HFFc6 (cell line): ENCODE measurements at places on chromosomes 1 and 21. TPM values are rescaled to one million over a fixed set of nuclear protein-coding genes. Genes with fewer than 3 reads are reported as not detected.

GRCh38 chr1:6272452-6272851, 11.6 kb upstream of the GPR153 start:
- DNase-seq: no peak
- H3K36me3 ChIP-seq: no peaks in the 10 kb centered on the region
- peaks cover 1% of the 10 kb centered on the region for H3K27me3 ChIP-seq
- H3K4me1 ChIP-seq: peaks cover 48% of the 10 kb centered on the region
- H3K4me3 ChIP-seq: no peak overlapping the region
- H3K27ac ChIP-seq: no peak overlapping the region

Gene GPR25
- total RNA-seq: not detected in 3 replicates

- DNase-seq: no peak
- H3K4me1 ChIP-seq: peaks cover 11% of the 10 kb centered on the region
- H3K27me3 ChIP-seq: peaks cover 10% of the 10 kb centered on the region
- H3K4me3 ChIP-seq: no peak overlapping the region
Measured at GRCh38 chr1:54922040-54922761, 35.2 kb upstream of the DHCR24 start.

DNA sequence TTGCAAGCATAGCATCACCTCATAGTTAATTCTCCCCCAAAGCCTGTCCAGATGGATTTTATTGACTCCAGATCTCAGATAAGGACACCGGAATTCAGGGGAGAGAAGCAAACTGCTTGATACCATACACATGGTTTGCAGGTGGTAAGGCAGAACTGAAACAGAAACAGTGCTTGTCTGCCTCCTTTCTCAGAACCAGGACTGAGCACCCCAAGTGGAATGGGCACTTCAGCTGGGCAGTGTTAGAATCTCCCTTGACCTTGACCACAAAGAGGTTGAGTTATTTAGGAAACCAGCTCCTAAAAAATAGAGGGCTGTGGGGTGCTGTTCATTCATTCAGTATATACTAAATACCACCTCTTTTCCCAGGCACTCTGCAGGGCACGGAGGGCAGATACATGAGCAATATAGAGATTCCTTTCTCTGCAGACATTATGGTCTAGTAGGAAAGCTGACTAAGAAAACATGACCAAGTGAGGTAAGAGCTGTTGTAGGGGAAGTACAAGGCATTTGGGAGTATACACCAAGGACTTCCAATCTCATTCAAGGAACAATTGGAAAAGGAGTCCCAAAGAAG, 185.2 kb downstream of the C1orf94 start:
- no peak for DNase-seq
- no peaks in the 10 kb centered on the region for H3K27me3 ChIP-seq
- no peak overlapping the region for H3K27ac ChIP-seq
- H3K4me1 ChIP-seq: no peaks in the 10 kb centered on the region

GRCh38 chr1:56922070-56922469, 43.7 kb downstream of the C8B start:
- H3K36me3 ChIP-seq: no peaks in the 10 kb centered on the region
- no peak for DNase-seq
- H3K4me1 ChIP-seq: peaks cover 22% of the 10 kb centered on the region
- H3K27ac ChIP-seq: no peak overlapping the region
- no peaks in the 10 kb centered on the region; the same call in 1 of the 2 replicates for H3K27me3 ChIP-seq

DNA sequence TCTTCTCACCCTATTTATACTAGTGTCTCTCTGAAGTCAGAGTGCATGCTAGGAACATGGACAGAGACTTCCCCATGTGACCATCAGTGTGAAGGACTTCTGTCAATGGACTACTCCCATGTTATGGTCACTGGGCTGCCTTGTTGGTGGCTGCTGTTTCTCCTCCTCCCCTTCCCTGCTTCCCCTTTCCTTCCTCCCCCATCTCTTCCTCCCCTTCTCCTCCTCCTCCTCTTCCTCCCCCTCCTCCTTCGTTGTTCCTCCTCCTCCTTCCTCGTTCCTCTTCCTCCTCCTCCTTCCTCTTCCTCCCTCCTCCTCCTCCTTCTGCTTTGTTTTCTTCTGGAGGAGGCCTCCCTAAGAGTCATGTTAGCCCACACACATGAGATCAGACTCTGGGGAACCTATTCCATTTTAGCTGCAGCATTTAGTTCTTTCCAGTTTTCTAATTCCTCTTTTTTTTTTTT, 35.8 kb downstream of the IER5 start:
- H3K36me3 ChIP-seq: no peaks in the 10 kb centered on the region
- no peaks in the 10 kb centered on the region; the same call in 1 of the 2 replicates for H3K27me3 ChIP-seq
- peaks cover 39% of the 10 kb centered on the region for H3K4me1 ChIP-seq

DNA sequence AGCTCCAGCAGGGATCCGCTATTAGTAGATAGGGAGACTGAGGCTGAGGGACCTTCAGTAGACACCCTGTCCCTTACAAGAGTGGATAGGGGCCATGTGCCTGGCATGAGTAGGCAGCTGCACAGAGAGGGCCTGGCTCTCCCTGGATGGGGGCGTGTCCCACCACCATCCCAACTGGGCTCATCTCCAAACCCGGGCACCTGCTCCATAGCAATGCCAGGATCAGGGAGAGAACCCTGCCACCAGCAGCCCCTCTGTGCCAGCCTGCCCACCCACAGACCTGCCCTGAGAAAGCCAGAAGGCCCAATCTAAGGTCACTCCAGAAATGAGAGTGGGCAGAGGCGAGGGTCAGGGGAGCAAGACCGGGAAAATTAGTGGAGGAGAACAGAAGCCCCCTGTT, 121.3 kb downstream of the GRIK3 start:
- H3K27ac ChIP-seq: no peak overlapping the region
- no peaks in the 10 kb centered on the region for H3K4me1 ChIP-seq
- no peaks in the 10 kb centered on the region; the same call in 1 of the 2 replicates for H3K27me3 ChIP-seq
- H3K36me3 ChIP-seq: peaks cover 16% of the 10 kb centered on the region
- no peak overlapping the region for H3K4me3 ChIP-seq
- DNase-seq: no peak

Gene NEK2
- total RNA-seq: 10.2 to 25.7 TPM (median 18.7 TPM) in 3 replicates

DNA sequence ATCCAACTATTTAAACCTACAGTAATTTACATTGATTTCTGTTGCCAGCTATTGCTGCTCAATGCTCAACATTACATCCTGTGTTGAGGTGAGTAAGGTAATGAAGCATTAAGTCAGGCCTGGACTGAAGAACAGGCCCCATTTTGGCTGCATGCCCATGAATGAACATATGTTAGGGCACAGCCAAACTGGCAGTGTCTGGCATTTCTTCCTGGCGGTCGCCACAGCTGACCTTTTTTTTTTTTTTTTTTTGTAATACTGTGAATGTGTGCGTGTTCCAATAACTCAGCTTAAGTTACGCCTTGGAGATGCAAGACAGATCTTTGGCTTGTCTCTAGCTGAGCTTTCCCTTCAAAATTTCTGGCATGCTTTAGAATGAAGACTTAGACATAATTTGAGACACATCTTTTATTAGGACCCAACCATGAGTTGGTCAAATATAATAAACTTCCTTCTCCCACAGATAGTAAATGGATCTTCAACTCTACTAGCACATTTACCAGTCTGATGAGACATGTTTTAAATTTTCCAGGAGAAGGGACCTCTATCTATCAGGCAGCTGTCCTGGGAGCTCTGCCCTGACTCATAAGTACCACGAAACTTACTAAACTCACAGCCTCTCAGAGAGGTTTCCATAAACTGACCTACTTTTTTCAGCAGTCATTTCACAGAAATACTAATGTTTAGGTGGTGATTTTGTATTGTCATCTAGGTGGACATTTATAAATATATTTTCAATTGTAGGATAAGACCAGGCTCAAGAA, 341.1 kb upstream of the RUNX1 start:
- H3K4me1 ChIP-seq: peaks cover 19% of the 10 kb centered on the region
- H3K27ac ChIP-seq: no peak overlapping the region
- peak; percentile 48 for DNase-seq
- no peaks in the 10 kb centered on the region for H3K27me3 ChIP-seq
- H3K36me3 ChIP-seq: no peaks in the 10 kb centered on the region

DNA sequence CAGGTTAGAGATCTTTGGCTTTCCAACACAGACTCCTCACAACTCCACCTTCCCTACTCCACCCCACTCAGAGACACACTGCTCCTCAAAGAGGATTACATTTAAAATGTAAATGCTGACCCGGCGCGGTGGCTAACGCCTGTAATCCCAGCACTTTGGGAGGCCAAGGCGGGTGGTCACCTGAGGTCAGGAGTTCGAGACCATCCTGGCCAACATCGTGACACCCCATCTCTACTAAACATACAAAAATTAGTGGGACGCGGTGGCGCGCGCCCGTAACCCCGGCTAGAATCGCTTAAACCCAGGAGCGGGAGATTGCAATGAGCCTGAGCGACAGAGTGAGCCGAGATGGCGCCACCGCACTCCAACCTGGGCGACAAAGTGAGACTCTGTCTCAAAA, 1.8 kb upstream of the ANP32E start:
- H3K27ac ChIP-seq: no peak overlapping the region
- no peak for DNase-seq
- no peaks in the 10 kb centered on the region for H3K36me3 ChIP-seq
- H3K4me3 ChIP-seq: no peak overlapping the region

DNA sequence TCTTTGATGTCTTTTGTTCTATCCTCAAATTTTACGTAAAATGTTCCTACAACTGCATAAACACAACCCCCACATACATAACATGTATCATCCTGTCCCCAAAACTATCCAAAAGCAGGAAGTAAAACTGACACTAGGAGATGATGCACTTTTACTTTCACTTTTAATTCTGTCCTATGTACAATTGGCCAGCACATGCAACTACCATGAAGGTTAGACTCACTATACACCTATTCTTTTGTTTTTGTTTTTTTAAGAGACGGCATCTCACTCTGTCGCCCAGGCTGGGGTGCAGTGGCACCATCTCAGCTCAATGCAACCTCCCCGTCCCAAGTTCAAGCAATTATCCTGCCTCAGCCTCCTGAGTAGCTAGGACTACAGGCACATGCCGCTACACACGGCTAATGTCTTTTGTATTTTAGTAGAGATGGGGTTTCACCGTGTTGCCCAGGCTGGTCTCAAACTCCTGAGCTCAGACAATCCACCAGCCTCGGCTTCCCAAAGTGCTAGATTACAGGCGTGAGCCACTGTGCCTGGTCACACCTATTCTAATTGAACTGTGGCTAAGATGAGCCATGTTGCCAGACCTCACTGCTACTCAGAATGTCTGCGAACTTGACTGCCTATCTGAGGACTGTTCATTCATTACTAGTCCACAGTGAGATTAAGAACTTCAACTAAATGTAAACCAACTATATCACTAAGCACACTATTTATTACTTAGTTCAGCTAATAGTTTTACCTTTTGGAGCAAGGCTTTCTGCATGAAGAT, 48.0 kb downstream of the TOR3A start:
- peaks cover 47% of the 10 kb centered on the region for H3K36me3 ChIP-seq
- peaks cover 10% of the 10 kb centered on the region; the same call in 1 of the 2 replicates for H3K27me3 ChIP-seq
- peak overlapping the region; percentile 52 for H3K27ac ChIP-seq
- DNase-seq: peak; percentile 39

GRCh38 chr1:154456631-154457030, 45.4 kb upstream of the TDRD10 start:
- DNase-seq: no peak
- 0 out of 2 replicates have a peak, but pooled peaks cover 6% of the 10 kb centered on the region for H3K36me3 ChIP-seq
- no peak overlapping the region for H3K4me3 ChIP-seq
- no peak overlapping the region for H3K27ac ChIP-seq

DNA sequence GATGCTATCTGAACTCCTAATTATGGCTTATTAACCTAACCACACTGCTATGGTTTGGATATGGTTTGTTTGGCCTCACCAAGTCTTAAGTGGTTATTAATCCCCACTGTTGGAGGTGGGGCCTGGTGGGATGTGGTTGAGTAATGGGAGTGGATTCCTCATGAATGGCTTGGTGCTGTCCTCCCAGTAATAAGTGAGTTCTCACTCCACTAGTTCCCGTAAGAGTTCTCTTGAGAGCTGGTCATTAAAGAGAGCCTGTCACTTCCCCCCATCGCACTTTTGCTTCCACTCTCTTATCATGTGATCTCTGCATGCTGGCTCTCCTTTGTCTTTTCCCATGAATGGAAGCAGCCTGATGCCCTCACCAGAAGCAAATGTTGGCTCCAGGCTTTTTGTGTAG, 328.8 kb downstream of the PLA2G4A start:
- no peak for DNase-seq
- H3K4me1 ChIP-seq: no peaks in the 10 kb centered on the region
- no peak overlapping the region for H3K27ac ChIP-seq

GRCh38 chr1:110765640-110766335, 91.0 kb upstream of the KCNA3 start:
- peak; percentile 49 for DNase-seq
- H3K36me3 ChIP-seq: no peaks in the 10 kb centered on the region
- no peak overlapping the region for H3K27ac ChIP-seq
- H3K4me3 ChIP-seq: no peak overlapping the region

Gene RUNX3
- total RNA-seq: not detected in 3 replicates

Gene INSRR
- not detected in 3 replicates for total RNA-seq

- H3K4me1 ChIP-seq: peaks cover 4% of the 10 kb centered on the region
- H3K27me3 ChIP-seq: peaks cover 16% of the 10 kb centered on the region
- no peak overlapping the region for H3K4me3 ChIP-seq
- no peak overlapping the region for H3K27ac ChIP-seq
Measured at GRCh38 chr1:226638001-226638601, 89.5 kb downstream of the STUM start.

Gene OR10J1
- not detected in 3 replicates for total RNA-seq

- no peaks in the 10 kb centered on the region for H3K4me1 ChIP-seq
- peaks cover 2% of the 10 kb centered on the region; the same call in 1 of the 2 replicates for H3K27me3 ChIP-seq
- no peak overlapping the region for H3K4me3 ChIP-seq
- no peak overlapping the region for H3K27ac ChIP-seq
Measured at GRCh38 chr1:180190091-180190490, 35.4 kb downstream of the QSOX1 start.

Gene RGS4
- total RNA-seq: 34.8 to 52.2 TPM (median 48.3 TPM) in 3 replicates

- peaks cover 23% of the 10 kb centered on the region for H3K4me1 ChIP-seq
- peaks cover 7% of the 10 kb centered on the region for H3K27me3 ChIP-seq
- no peak overlapping the region for H3K27ac ChIP-seq
Measured at GRCh38 chr21:46020581-46020980, 39.0 kb downstream of the COL6A1 start.

Gene CYP4A11
- not detected in 3 replicates for total RNA-seq

DNA sequence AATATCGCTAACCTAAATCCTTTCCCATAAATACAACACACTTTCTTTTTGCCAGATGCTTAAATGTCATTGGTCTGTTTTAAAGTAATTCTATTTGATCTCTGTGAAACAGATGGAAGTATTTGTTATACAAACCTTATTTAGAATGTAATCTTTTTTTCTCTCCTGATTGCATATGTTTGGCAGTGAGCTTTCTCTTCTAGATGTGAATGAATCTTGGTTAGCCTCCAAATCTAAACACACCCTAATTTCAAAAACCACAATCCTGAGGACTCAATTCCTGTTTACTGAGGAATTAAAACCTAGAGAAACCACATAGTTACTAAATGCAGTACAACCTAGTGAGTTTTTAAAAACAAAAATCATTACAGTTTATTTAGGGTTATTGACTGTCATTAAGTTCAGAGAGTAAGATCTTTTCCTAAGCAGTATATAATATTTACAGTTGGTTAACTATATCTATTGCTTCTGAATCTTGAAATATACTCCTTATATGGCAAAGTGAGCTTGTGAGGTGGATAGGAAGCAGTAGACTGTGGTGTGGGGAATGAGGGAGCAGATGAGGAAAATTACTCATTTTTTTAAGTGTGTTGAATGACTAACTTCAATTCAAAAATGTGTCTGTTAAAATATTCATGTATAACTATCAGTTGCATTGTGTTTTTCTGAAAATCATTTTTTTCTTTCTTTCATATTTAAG, 218.7 kb downstream of the FMN2 start:
- H3K27me3 ChIP-seq: peaks cover 12% of the 10 kb centered on the region
- H3K27ac ChIP-seq: peak overlapping the region; percentile 93
- DNase-seq: peak; percentile 75
- peaks cover 100% of the 10 kb centered on the region for H3K4me1 ChIP-seq

Gene LAMC2
- 1.5 and 2.0 TPM in 2 replicates for total RNA-seq

GRCh38 chr1:191025896-191026642, 548.4 kb upstream of the BRINP3 start:
- H3K36me3 ChIP-seq: 0 out of 2 replicates have a peak, but pooled peaks cover 4% of the 10 kb centered on the region
- H3K27ac ChIP-seq: no peak overlapping the region
- no peak for DNase-seq
- no peaks in the 10 kb centered on the region for H3K4me1 ChIP-seq
- no peaks in the 10 kb centered on the region for H3K27me3 ChIP-seq

Gene ACTA1
- 0.15 TPM in 1 of 3 replicates, not detected in the others for total RNA-seq
